ENCODE measurements at places on chromosomes 5 and 9.

- DNase-seq, result no peak
These were observed 317.9 kb upstream of the ITGA1 start for GRCh38 chr5:52469835-52470234.

DNA sequence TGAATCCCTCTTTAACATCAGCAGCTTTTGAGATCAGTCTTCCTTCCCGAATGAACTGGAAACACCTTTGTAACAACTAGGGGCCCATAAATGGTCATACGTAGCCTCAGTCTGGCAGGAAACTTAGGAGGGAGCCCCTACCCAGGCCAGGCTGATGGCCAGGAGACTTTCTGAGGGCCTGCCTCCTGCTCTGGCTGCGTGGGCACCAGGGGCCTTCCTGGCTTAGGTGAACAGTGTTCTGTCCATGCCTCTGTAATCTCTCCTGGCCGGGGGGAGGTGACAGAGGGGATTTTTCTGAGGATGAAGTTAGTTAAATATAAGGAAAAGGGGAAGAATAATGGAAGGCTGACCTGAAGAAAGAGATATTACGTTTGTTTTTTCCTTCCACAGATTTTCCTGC is 843 bp upstream of the FSTL4 start:
- no peak for DNase-seq

- no peak for DNase-seq
These were observed at the start of gene F12 for GRCh38 chr5:177409043-177409801. Gene F12, minus strand, starts transcription at chr5:177409564. Its CDS starts 37 bp downstream, at chr5:177409527.

- DNase-seq, result no peak
These were observed 193.7 kb downstream of the RAB3C start for GRCh38 chr5:58776559-58776958.

DNA sequence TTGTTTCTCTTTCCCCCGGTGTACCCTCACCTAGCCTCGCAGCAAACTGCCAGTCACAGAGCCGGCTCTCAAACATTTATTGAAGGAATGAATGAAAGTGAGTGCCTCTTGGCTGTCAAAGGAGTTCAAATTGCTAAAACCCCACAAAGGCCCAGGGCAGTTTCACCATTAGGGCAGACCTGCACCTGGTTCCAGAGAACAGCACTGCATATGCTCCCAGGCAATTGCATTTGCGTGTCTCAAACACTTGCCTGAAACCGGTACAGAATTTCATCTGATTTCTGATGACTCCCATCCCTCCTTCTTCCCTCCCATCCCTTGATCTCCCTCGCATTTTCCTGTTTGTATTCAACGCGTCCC is 165.6 kb upstream of the ZNF462 start:
- no peak for DNase-seq

GRCh38 chr5:18932081-18932480 is 1055.9 kb downstream of the CDH18 start:
- DNase-seq, result no peak

Data from fibroblast of the conjunctiva (primary cell).